ENCODE measurements at places on chromosomes 1 and 21. TPM values are rescaled to one million over a fixed set of nuclear protein-coding genes. Genes with fewer than 3 reads are reported as not detected.

TNFAIP8L2 gene
- total RNA-seq, result 7.4 TPM

SYTL1 gene
- total RNA-seq, result 46.5 TPM

DDX20 gene
- 9.4 TPM for total RNA-seq

TMEM53 gene
- 46.1 TPM for total RNA-seq

KCNJ15 gene
- total RNA-seq, result 69.2 TPM

RXFP4 gene
- total RNA-seq, result not detected

NPHS2 gene
- total RNA-seq, result not detected

NBL1 gene
- total RNA-seq, result 40.9 TPM

FMO2 gene
- total RNA-seq, result 184 TPM

SYCP1 gene
- total RNA-seq, result not detected

S100A2 gene
- total RNA-seq, result not detected

PPP1R15B gene
- total RNA-seq, result 51.4 TPM

CLCNKB gene
- 0.52 TPM for total RNA-seq

LRRN2 gene
- 3.8 TPM for total RNA-seq

PDPN gene
- total RNA-seq, result 56.5 TPM

ABCD3 gene
- total RNA-seq, result 49.8 TPM

UAP1 gene
- total RNA-seq, result 69.0 TPM

CACNA1S gene
- total RNA-seq, result not detected

APP gene
- 353 TPM for total RNA-seq

CFAP57 gene
- 23.1 TPM for total RNA-seq

DMRTA2 gene
- not detected for total RNA-seq

FMN2 gene
- total RNA-seq, result 1.0 TPM

CD34 gene
- total RNA-seq, result 21.2 TPM

ZNF670 gene
- total RNA-seq, result 2.7 TPM

DCST1 gene
- total RNA-seq, result not detected

NBPF26 gene
- 21.5 TPM for total RNA-seq

SLC9C2 gene
- total RNA-seq, result 0.54 TPM

PTPRU gene
- total RNA-seq, result 67.6 TPM

FAF1 gene
- 30.6 TPM for total RNA-seq

COL8A2 gene
- 18.9 TPM for total RNA-seq

ERICH3 gene
- total RNA-seq, result 13.6 TPM

GALE gene
- 86.2 TPM for total RNA-seq

CNKSR1 gene
- 61.5 TPM for total RNA-seq

ODR4 gene
- 19.2 TPM for total RNA-seq

IFNAR2 gene
- total RNA-seq, result 10.5 TPM

AMY2A gene
- total RNA-seq, result not detected

DDR2 gene
- 26.1 TPM for total RNA-seq

SLAMF8 gene
- 49.8 TPM for total RNA-seq

LCE3D gene
- total RNA-seq, result not detected

C1orf53 gene
- not detected for total RNA-seq

FNDC5 gene
- total RNA-seq, result 0.30 TPM

SELENON gene
- 76.9 TPM for total RNA-seq

SLC35F3 gene
- total RNA-seq, result 0.40 TPM

ERO1B gene
- total RNA-seq, result 7.3 TPM

C1orf94 gene
- not detected for total RNA-seq

ACTL8 gene
- total RNA-seq, result not detected

RAB25 gene
- 58.7 TPM for total RNA-seq

PODN gene
- 68.1 TPM for total RNA-seq
